MCF 10A (cell line): ENCODE measurements at places on chromosomes 6 and 20. TPM values are rescaled to one million over a fixed set of nuclear protein-coding genes. Genes with fewer than 3 reads are reported as not detected.
A peak's percentile ranks its signal among the peaks of the same experiment; 100 is the strongest.

EPHA7 gene
- total RNA-seq = not detected in 2 replicates

OR2J1 gene
- total RNA-seq = not detected in 2 replicates

RNF182 gene
- not detected in 2 replicates for total RNA-seq

- peaks cover 69% of the 10 kb centered on the region for H3K36me3 ChIP-seq
- H3K27me3 ChIP-seq = no peaks in the 10 kb centered on the region
- no peak for DNase-seq
- H3K4me1 ChIP-seq = no peaks in the 10 kb centered on the region
Measured at GRCh38 chr6:132461958-132462357, 51.0 kb downstream of the STX7 start.

- H3K4me1 ChIP-seq = no peaks in the 10 kb centered on the region
- H3K4me3 ChIP-seq = no peak overlapping the region
- no peaks in the 10 kb centered on the region for H3K36me3 ChIP-seq
- H3K27me3 ChIP-seq = no peaks in the 10 kb centered on the region
- no peak for DNase-seq
- H3K27ac ChIP-seq = no peak overlapping the region
Measured at GRCh38 chr20:44328428-44328827, 8.4 kb upstream of the R3HDML start.

DNA sequence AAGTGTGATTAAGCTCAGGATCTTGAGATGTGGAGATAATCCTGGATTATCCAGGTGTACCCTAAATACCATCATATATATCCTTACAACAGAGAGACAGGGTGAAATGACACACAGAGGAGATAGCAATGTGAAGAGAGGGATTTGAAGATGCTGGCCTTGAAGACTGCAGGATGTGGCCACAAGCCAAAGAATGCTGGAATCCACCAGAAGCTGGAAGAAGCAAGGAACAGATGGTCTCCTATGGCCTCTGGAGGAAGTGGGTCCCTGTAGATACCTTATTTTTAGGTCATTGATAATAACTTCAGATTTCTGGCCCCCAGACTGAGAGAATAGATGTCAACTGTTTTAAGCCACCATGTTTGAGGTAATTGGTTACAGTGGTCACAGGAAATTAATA lies 95.0 kb downstream of the PAK5 start:
- DNase-seq = no peak
- H3K27ac ChIP-seq = no peak overlapping the region
- H3K27me3 ChIP-seq = no peaks in the 10 kb centered on the region
- H3K4me3 ChIP-seq = no peak overlapping the region
- no peaks in the 10 kb centered on the region for H3K4me1 ChIP-seq
- no peaks in the 10 kb centered on the region for H3K36me3 ChIP-seq

GRCh38 chr6:125222531-125223455 lies 69.2 kb downstream of the TPD52L1 start:
- H3K27me3 ChIP-seq = no peaks in the 10 kb centered on the region
- no peak overlapping the region for H3K27ac ChIP-seq
- H3K4me3 ChIP-seq = no peak overlapping the region
- no peak for DNase-seq

- H3K4me3 ChIP-seq = no peak overlapping the region
- H3K27me3 ChIP-seq = no peaks in the 10 kb centered on the region
- H3K4me1 ChIP-seq = peaks cover 21% of the 10 kb centered on the region
- H3K36me3 ChIP-seq = no peaks in the 10 kb centered on the region
- peak; percentile 39 for DNase-seq
Measured at GRCh38 chr6:43737272-43738081, 32.5 kb upstream of the VEGFA start.
